ENCODE measurements at places on chromosomes 7 and 10.
A peak's percentile ranks its signal among the peaks of the same experiment; 100 is the strongest.

- DNase-seq = no peak
These were observed 33.6 kb downstream of the SFR1 start for GRCh38 chr10:104155591-104155990.

GRCh38 chr7:44148961-44149536, 7.9 kb upstream of the MYL7 start:
- no peak for DNase-seq

DNA sequence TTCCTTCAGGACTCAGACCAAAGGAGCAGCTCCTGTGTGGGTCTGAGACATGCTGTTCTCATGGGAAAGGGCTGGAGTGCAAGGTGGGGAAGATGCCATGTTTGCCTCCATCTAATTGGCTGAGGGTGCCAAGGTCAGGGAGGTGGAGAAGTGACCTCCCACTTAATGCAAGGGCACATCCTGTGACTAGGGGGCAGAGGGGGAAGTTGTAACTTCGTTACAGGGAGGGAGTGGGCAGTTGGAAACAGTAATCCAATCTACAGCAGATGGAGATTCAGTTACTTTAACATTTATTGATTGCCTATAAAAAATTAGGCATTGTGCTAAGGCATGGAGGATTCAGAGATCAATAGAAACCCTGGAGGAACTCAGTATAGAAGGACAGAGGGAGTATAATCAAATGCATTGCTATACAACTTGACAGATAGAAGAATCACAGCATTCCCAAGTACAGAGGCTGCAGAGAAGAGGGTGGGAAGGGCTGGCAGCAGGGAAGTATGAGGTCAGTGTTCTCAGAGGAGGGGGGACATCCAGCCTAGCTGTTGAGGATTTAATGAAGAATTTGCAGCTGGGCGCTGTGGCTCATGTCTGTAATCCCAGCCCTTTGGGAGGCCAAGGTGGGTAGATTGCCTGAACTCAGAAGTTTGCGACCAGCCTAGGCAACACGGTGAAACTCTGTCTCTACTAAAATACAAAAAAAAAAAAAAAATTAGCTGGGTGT, 75.9 kb downstream of the CCNY start:
- no peak for DNase-seq

GRCh38 chr7:106111655-106112117, 426 bp downstream of the SYPL1 start:
- peak; percentile 86 for DNase-seq

- DNase-seq = no peak
These were observed 50.9 kb downstream of the BTBD16 start for GRCh38 chr10:122321960-122322359.

DNA sequence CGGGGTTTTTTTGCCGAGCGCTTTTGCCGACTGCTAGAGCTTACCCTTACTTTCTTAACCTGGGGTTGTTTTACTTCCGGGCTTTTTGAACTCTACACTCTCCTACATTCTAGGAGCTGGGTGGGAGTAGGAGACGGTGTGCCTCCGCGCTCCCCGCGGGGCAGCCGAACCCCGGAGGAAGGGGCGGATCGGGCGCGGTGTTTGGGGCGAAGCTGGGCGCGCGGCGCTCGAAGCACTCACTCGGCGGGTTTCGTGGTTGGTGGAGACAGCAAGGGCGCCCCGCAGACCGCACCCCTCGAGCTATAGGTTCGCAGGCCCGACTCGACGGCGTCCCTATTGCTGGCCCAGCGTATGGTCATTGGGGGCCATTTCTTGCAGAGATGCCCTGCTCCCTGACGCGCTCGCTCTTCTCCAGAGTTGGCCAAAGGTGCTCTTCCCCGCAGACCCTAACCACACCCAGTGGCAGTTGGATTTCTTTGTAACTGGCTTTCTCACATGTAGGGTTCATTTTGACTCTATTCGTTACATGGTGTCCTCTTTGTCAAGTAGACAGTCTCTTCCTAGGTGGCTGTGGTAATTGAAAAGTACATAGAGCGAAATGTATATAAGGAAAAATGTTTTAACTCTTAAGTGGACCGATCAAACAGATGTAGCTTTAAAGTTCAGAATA, 364 bp downstream of the ZNF518A start:
- peak; percentile 54 for DNase-seq

GRCh38 chr10:97139651-97140048, 46.1 kb downstream of the SLIT1 start:
- no peak for DNase-seq

DNA sequence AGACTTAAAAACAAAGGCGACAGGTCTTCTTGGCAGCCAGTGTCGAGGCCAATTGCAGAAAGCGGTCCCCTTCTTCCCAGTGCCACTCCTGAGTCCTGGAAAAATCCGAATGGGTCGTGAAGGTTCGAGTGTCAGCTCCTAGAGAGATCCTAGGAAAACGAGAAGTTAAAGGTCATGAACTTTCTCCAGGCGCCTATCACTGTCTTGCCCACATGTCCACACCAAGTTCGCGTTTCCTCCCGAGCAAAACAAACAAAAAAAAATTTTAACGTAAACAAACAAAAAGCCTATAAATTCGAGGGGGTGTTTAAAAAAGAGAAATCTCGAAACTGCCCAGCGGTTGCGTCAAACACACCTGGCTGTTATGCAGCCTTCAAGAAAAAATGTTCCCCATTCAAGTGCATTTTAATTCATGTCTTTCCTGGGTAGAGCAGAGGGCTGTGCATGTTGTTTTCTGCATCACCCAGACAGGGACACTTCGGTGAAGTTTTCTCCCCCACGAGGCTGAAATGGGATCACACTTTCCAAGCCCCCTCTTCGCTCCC, 1.5 kb downstream of the ARHGAP21 start:
- no peak for DNase-seq

DNA sequence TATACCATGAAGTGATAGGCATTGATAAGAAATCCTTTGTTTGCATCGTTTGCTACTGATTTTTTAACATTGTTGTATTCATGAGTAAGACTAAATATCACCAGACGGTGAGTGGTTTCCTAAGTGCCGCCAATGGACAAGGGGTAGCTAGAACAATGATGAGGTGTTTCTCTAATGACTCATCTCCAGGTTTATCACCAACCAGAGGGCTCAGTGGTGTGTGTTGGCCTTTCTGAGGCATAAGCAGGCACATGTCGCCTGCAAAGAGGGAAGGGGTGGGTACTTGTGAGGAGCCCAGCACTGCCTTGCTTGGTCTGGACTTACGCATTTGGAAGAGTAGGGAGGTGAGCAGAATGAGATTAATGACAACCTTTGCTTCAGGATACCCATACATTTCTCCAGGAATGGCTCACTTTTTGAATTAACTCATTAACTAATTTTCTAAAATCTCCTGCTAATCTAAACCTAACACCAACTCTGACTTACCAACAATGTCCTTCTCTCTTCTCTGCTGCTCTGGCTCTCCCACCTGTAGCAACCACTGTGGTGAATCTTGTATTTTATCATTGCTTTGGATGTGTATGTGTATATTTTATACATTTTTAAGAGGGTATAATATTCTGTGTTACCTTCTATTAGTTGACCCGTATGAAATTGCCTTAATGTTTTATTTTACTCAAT, 722.6 kb downstream of the GRID1 start:
- DNase-seq = no peak

GRCh38 chr10:23439452-23439960, 631 bp downstream of the OTUD1 start:
- DNase-seq = peak; percentile 24

- no peak for DNase-seq
These were observed 247.7 kb downstream of the AHR start for GRCh38 chr7:17546189-17546588.

- DNase-seq = no peak
These were observed 81.0 kb downstream of the CYP51A1 start for GRCh38 chr7:92053312-92053711.

DNA sequence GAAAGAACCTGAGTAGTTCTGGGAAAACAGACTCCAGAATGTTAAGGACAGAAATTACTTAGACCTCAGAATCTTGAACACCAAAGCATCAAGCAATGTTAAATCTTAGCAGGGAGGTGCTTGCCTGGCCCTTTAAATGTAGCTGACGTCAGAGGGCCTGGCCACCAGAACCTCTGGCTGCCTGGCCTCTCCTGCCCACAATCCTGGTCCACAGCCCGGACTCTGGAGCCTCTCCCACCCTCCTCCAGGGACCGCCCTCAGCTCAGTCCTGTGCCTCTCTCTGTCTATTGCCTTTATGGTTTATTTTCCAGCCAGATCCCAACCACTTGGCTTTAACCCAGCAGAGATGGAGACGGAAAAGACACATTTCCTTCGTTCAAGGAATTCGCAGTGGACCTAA, 42.2 kb upstream of the EGR2 start:
- DNase-seq = no peak

GRCh38 chr7:52670608-52671225, 364.7 kb upstream of the POM121L12 start:
- no peak for DNase-seq

DNA sequence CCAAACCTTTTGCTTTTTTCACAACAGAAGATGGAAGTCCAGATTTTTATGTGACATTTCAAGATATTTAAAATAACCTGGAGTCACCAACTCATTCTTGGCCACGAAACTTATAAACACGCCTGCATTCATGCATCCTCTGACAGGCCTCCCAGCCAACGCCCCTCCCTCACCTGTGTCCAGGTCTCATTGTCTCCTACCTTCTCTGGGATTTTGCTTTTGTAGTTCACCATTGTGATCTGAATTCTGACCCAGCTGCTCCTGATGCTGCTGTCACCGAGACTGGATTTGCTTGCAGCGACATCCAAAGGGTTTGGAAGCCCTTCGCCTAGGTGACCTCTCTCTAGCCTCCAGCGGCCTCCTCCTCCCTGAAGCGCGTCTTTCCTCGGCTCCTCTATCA, 10.8 kb downstream of the ZNF467 start:
- DNase-seq = no peak

DNA sequence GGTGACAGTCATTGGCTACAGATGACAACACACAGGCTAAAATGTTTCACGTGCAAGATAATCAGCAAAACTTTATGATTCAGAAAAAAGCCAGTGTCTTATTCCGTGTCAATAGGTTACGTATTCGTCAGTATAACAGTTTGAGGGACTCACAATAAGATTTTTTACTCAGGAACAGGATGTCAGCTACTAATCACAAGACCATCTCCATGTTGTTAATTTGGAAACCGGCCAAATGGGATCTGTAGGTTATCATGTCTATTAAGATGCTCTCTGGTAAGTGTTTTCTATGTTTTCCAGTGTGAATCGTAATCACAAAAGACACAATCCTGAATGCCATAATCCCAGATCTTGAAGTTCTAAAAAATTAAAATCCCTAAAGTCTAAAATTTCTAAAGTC, 197.3 kb downstream of the ETV1 start:
- DNase-seq = no peak

DNA sequence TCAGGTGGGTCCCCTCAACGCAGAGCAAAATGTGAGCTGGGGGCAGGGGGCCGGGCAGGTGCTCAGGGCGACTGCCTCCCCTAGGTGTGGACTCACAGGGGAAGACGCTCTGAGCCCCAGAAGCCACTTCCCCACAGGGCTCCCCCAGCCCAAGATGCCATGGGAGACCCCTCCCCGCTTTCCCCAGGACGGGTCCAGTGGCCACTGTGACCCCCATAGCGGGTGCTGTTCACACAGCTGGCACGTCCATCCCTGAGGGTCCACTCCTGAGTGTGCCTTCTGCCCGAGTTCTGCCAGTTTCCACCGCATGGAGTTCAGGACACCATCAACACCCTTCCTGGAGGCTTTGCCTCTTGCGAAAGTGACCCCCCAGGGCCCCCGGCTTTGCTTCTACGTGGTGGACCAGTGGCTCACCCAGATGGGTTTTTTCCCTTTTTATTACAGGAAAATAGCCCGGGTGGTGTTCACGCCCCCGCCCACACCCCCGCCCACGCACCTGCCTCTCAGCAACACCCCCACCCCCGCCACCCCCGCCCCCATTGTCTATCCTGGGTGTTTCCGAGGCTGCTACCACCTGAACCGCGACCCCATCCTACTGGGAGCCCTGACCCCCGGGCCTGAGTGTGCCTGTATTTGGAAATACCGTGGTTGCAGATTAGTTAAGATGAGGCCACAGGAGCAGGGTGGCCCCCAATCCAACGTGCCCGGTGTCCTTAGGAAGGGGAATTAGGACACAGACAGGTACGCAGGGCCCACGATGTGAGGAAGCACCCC, 32.0 kb downstream of the ADAP1 start:
- peak; percentile 10 for DNase-seq

DNA sequence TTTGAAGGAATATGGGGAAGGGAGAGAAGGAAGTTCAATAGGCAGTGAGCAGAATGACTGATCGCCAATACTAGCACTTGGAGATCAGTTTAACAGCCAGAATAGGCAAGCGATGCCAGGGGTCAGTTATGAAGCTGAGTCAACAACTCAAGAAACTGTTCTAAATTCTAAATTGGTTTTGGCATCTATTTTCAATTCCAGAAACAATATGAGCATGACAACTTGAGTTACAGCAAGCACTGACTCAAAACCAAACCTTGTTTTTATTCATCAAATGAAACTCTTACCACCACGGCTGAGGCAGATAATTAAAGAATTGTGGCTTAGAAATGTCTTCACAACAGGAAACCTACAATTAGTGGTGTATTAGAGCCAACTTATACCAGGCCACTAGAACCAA, 180.5 kb upstream of the ASAH2 start:
- no peak for DNase-seq

DNA sequence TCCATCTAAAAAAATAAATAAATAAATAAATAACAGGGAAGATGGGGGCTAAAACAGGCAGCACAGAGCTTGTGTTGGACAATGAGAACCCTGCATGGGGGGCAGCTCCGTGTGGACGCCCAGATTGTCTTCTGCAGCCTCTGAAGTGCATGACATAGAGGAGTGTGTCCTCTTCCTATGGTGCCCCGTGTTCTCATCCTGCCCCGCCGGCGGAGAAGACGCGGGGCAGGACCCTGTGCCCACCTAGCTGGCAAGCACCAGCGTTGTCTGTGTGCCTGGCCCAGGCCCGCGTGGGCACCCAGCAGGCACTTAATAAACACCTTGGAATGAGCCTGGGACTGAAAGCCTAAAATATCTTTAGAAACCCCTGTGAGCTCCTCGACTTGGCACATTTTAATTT, 88.7 kb upstream of the DNAAF5 start:
- DNase-seq = no peak

GRCh38 chr7:25756601-25757000, 395.4 kb upstream of the NFE2L3 start:
- DNase-seq = no peak

- DNase-seq = no peak
These were observed 121.5 kb upstream of the ZMIZ1 start for GRCh38 chr10:78947226-78947625.

DNA sequence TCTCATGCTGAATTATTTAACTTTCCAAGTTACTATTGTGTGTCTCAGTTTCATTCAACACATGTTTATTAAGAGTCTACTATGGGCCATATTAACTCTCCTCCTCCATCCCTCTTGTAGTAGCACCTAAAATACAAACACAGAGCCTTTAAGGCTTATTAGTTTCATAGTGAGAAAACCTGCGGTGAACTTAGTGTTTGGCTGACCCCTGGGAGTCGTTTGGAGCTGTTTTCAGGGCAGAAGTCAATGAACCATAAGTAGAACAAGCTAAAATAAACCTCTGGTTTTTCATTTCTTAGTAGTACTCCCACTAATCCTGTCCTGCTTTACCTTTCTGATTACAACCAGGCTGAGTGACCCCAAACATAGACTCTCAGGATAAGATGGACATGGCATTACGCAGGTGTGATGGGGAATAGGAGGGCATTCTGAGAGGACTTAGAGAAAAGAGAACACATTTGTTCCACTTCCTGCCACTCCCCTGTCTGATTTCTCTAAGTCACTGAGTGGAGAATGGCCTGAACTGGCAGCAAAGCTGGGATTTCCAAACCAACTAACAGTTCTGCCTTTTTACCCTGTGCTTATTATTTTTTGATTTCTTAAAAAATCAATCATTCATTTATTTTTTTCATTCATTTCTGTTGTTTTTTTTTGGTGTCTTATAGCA, 74.5 kb downstream of the LRMDA start:
- no peak for DNase-seq

- no peak for DNase-seq
These were observed 18.5 kb upstream of the ACBD5 start for GRCh38 chr10:27258838-27259812.
